ENCODE measurements at places on chromosomes 4 and X.

- no peak for DNase-seq
Measured at GRCh38 chr4:15118292-15118691, 116.0 kb downstream of the CPEB2 start.

- DNase-seq = no peak
Measured at GRCh38 chr4:126627255-126627654, 1005.5 kb upstream of the INTU start.

GRCh38 chr4:120714417-120715010 lies 208.0 kb downstream of the PRDM5 start:
- no peak for DNase-seq

GRCh38 chrX:41043196-41043595 lies 42.0 kb upstream of the USP9X start:
- DNase-seq = no peak

DNA sequence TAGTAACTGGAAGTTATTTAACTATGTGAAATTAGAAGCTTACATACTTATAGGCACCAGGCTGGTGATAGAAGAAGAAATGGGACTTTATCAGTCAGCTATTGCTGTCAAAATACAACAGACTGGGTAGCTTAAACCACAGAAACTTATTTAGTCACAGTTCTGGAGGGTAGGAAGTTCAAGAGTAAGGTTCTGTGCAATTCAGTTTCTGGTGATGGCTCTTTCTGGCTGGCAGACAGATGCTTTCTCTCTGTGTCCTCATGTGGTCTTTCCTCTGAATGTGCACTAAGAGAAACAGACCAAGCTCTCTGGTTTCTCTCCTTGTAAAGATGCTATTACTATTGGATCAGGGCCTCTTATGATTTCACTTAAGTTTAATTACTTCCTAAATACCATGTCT lies 92.1 kb upstream of the ANKRD50 start:
- no peak for DNase-seq

- DNase-seq = no peak
Measured at GRCh38 chr4:183960046-183960420, 54.9 kb downstream of the STOX2 start.

DNA sequence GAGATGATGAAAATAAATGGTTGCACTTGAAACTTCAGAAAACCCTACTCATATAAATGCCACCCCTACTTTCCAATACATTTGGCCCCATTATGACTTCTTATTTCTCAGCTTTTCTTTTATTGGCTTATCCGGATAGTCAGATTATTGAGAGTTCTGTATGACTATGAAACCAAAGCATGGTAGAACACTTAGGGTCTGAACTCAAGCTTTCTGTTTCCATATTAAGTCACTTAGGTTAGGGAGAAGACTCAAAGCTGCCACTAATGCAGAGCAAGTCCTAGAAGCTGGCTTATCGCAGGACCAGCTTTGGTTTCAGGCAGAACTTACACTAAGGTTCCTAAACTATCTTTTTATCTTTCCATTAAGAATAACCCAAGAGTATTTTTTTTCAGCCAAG lies 229.9 kb upstream of the CPEB2 start:
- no peak for DNase-seq

DNA sequence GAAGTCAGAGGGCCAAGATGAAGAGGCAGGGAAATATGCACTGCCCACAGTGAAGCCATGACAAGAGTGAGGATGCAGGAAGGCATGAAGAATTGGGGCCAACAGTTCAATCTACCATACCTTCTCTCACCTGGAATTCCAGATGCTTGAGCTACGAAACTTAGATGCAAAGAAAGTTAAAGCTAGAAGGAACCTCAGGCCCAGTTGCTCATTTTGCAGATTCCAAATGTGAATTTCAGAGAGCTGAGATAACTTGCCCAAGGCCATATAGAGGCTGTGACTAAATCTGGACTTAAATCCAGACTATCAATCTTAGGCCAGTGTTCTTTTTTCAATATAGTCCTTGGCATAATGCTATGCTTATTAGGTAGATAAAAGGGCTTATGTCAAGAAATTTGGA lies 92.7 kb downstream of the SRPX start:
- DNase-seq = no peak

DNA sequence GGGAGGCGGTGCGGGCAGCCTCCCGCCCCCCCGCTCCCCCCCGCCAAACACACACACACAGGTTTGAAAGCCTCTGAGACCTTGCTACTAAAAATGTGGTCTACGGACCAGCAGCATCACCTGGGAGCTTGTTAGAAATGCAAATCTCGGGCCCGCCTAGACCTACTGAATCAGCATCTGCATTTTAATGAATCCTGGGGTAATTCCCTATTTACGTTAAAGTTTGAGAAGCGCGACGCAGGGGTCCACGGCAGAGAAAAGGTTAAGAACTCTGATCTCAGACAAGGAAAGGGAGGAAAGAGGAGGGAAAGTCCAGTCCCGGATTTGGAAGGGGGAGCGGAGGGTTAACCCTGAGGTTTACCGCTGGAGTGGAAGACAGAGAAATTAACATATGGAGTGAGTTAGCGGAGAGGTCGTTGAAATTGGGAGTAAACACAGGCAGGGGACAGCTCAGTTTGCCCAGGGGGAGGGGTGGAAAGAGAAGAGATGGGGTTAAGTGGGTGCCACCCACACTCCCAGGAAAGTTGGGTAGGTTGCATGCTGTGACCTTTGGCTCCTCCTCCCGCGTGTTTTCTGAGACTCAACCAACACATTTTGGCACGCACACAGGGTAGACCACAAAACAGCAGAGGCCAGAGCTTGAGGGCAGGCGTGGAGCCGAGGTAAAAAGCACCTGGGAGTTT lies 483.6 kb downstream of the BCOR start:
- no peak for DNase-seq

- no peak for DNase-seq
Measured at GRCh38 chr4:24973404-24973746, 57.4 kb downstream of the LGI2 start.

DNA sequence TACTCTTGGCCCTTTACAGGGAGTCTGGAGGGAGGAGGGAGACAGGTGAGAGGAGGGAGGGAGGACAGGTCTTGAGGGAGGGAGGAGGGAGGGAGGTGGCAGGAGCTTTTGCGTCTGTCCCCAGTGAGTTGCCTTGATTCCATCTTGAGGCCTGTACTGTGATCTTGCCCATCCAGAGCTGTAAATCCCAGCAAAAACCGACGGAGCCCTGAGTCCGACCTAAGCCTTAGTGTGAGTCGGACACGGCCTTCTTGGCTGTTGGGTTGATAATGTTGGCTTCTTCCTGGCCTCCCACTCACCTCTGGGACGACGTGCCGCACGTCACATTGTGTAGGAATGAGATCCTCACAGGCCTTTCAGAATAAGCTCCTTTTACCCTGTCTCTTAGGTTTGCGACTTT lies 72.5 kb downstream of the RGS12 start:
- DNase-seq = no peak

- DNase-seq = no peak
Measured at GRCh38 chr4:106986486-106986885, 49.6 kb downstream of the DKK2 start.

All from effector CD4-positive, alpha-beta T cell (primary cell).